ENCODE measurements at places on chromosomes 2 and 18. TPM values are rescaled to one million over a fixed set of nuclear protein-coding genes. Genes with fewer than 3 reads are reported as not detected.

Gene GYPC
- total RNA-seq, result 75.0 TPM

Gene CCDC85A
- total RNA-seq, result 4.7 TPM

Gene GPR35
- total RNA-seq, result not detected

Gene ZNF407
- 10.6 TPM for total RNA-seq

Gene MRO
- not detected for total RNA-seq

Gene KCNJ13
- total RNA-seq, result not detected

Gene HSBP1L1
- total RNA-seq, result 20.6 TPM

Gene REG3A
- not detected for total RNA-seq

Gene SERPINB13
- not detected for total RNA-seq

Gene NCOA1
- 88.5 TPM for total RNA-seq

Gene CRYGC
- not detected for total RNA-seq

Gene PRADC1
- 11.3 TPM for total RNA-seq

Gene CTAGE1
- total RNA-seq, result not detected

Gene PLCD4
- 2.4 TPM for total RNA-seq

Gene PKDCC
- 34.1 TPM for total RNA-seq

Gene CCDC68
- total RNA-seq, result 26.3 TPM

Gene IL1R1
- total RNA-seq, result 43.8 TPM

Measured in uterus (tissue), 4 donors.